ENCODE measurements at places on chromosomes 13 and 19.

GRCh38 chr13:111049791-111050538, 65.1 kb upstream of the ARHGEF7 start:
- ATAC-seq = peak; percentile 54

GRCh38 chr13:44347949-44348348, 25.7 kb upstream of the SERP2 start:
- peak; percentile 93 for ATAC-seq

- no peak for ATAC-seq
These were observed 13.6 kb downstream of the LTBP4 start for GRCh38 chr19:40614622-40615411.

- ATAC-seq = no peak
These were observed 165.2 kb downstream of the STK24 start for GRCh38 chr13:98411617-98412265.

- ATAC-seq = no peak
These were observed 118.7 kb upstream of the MCF2L start for GRCh38 chr13:112850273-112850672.

DNA sequence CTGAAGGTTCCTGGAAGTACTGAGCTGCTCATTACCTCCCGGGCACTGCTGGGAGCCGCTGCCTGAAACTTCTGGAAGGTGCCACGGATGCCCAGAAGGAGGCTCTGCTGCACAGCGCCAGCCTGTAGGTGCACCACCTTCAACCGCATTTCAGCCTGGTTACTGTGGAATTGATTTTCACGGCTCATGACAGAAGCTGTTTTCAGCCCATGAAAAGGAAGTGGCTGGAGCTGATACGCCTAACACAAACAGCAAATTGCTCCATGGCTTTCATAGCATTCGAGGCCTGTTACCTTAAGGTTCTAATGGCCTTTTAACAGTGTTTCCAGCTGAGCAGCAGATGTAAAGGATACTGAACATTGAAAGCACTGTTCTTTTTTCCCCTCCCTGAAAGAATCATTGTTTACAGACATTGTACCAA, 22.0 kb downstream of the GPC6 start:
- peak; percentile 89 for ATAC-seq

DNA sequence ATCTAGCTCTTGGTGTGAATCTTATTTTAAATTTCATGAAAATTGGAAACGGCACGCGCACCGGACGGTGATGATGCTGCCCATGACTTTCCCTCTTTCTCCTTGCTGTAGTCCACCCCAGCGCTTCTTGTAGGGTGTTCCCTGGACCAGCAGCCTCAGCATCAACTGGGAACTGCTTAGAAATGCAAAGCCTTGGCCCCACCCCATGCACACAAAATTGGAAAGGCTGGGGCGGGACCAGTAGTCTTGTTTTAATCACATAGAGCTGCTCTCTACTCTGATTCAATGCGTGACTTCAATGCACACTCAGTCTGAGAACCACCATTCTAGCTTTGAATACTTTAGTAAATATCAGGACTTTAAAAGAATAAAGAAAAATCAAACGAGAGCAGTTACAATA, 427.1 kb downstream of the EFNB2 start:
- ATAC-seq = no peak

- no peak for ATAC-seq
These were observed 100.3 kb downstream of the ITGBL1 start for GRCh38 chr13:101552786-101553185.

- no peak for ATAC-seq
These were observed 502.3 kb downstream of the TBC1D4 start for GRCh38 chr13:74979703-74980102.

GRCh38 chr13:24724714-24725113, 39.3 kb upstream of the RNF17 start:
- ATAC-seq = no peak

DNA sequence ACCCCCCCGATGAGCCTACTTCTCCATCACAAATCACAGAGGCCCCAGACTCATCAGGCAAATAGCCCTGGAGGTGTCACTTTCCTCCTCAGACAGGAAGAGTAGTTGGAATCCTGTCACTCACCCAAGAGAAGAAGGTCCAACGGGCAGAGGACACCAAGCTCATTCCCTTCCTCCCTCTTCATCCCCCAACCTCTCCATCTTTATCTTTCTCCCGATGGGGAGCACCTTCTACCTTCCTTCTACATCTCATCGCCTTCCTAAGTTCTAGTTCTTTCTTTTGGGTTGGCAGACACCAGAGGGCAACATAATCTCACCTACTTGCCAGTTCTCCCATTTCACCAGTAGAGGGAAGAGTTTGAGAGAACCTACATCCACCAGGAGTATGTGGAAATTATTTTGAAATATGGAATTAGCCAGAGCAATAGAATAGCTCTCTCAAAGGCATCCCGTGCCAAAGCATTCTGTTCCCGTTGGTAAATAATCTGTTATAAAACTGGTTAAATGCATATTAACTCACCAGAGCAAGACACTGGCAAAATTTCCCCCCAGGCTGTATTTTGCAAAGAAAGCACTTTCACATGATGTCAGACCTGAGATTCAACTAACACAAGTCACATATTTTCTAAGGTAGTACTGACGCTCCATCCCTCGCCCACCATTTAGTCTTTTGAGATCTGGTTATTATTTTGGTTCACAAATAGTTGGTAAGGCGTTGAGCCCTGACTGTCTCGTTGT, 55.0 kb downstream of the ZIC5 start:
- peak; percentile 95 for ATAC-seq

DNA sequence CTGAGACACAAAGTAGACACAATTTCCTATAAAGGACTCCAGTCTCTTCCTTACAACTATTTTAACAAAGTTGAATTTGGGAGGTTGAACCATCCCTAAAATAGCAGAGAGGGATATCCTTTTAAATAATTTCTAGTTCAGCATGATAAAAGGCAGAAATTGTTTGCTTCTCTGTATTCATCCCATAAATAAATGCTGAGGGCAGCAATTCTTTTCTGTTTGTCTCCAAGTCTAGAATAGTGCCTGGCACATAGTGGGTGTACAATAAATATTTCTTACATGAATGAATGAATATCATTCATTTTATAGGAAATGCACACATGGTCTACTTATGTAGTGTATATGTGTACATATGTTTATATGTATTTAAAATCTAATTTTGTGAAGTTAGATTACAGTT, 12.3 kb downstream of the COL4A1 start:
- ATAC-seq = no peak

All from SK-N-SH treated with all-trans-retinoic acid at 6 μM for 48 hours (cell line).